ENCODE measurements at places on chromosomes 4 and X. TPM values are rescaled to one million over a fixed set of nuclear protein-coding genes. Genes with fewer than 3 reads are reported as not detected.

Gene IDUA
- 28.9 TPM for total RNA-seq

Gene COX7B2
- total RNA-seq = not detected

Gene MRFAP1
- 501 TPM for total RNA-seq

DNA sequence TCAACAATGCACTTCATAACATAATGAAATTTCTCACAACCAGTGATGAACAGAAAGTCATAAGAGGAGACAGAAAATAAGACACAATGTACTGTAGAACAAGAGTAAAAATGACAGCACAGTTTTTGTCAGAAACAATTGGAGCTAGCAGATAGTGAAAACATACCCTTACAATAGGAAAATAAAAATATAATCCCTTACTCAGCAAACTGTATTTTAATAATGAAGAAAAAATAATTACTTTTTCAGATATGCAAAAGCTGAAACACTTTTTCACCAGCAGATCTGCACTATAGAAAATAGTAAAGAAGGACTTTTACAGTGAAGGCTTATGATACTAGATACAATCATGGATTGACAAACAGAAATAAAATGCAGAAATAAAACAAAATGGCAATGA is 126.3 kb downstream of the TRAM1L1 start:
- no peaks in the 10 kb centered on the region for H3K4me1 ChIP-seq
- H3K36me3 ChIP-seq = no peaks in the 10 kb centered on the region
- H3K27ac ChIP-seq = no peak overlapping the region

DNA sequence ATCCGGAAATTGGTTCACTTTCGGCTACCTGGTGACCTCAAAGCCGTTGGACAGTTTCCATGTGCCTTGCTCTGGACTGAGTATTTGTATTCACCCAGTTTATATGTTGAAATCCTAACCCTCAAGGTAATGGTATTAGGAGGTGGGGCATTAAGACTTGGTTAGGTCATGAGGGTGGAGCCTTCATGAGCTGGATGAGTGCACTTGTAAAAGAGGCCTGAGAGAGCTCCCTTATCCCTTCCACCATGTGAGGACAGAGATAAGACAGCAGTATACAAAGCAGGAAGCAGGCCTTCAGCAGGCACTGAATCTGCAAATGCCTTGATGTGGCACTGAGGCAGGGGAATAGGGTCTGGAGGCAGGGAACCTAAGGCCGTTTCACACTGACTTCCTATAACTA is 5.3 kb upstream of the OPHN1 start:
- DNase-seq = no peak
- H3K4me1 ChIP-seq = peaks cover 4% of the 10 kb centered on the region
- no peak overlapping the region for H3K27ac ChIP-seq
- peaks cover 4% of the 10 kb centered on the region for H3K27me3 ChIP-seq

GRCh38 chrX:42776195-42776594 is 1.8 kb downstream of the PPP1R2C start:
- H3K36me3 ChIP-seq = no peaks in the 10 kb centered on the region
- no peaks in the 10 kb centered on the region for H3K27me3 ChIP-seq
- H3K27ac ChIP-seq = no peak overlapping the region
- H3K4me3 ChIP-seq = no peak overlapping the region
- DNase-seq = no peak

DNA sequence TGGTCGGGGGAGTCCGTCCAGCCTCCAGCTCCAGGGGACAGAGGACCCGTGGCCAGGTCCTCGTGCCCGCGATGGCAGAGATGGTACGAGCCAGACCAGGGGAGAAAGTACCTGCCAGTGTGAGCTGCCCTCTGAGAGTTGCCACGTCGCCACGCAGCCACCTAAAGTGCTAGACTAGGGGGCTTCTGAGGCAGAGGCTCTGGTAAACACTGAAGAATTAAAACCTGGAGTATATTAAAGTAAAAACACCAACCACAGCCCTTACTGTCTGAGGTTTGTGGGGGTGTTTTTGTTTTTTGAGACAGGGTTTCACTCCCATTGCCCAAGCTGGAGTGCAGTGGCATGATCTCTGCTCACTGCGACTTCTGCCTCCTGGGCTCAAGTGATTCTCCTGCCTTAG is 60.1 kb upstream of the SORCS2 start:
- H3K4me1 ChIP-seq = no peaks in the 10 kb centered on the region
- no peak overlapping the region for H3K27ac ChIP-seq
- DNase-seq = no peak
- H3K4me3 ChIP-seq = no peak overlapping the region
- no peaks in the 10 kb centered on the region for H3K36me3 ChIP-seq

DNA sequence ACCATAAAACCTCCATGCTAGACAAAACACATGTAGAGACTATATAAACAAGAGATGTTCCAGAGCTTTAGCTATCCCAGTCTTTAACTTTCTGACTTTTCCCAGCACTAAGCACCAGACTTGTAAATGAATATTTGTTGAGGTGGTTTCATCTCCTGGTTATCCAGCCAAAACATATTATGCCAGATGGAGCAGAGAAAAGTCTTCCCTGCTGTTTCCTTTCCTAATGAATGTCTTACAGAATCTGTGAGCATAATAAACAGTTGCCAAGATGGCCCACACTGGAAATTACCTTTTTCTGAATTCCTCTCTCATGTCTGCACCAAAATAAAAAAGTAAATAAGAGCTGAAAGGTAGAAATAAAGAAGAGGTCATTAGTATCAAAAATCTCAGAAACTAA is 159.2 kb downstream of the TECRL start:
- H3K36me3 ChIP-seq = no peaks in the 10 kb centered on the region
- H3K4me1 ChIP-seq = no peaks in the 10 kb centered on the region
- H3K27me3 ChIP-seq = no peaks in the 10 kb centered on the region
- H3K4me3 ChIP-seq = no peak overlapping the region
- DNase-seq = no peak

Data from adrenal gland (tissue), 19 donors.